Central memory CD8-positive, alpha-beta T cell (primary cell): ENCODE measurements at places on chromosomes 3 and 15.

GRCh38 chr3:176651622-176652021 is 545.7 kb downstream of the TBL1XR1 start:
- no peak overlapping the region for H3K4me3 ChIP-seq
- no peaks in the 10 kb centered on the region for H3K27me3 ChIP-seq
- no peak for DNase-seq
- H3K36me3 ChIP-seq = no peaks in the 10 kb centered on the region
- H3K4me1 ChIP-seq = no peaks in the 10 kb centered on the region

DNA sequence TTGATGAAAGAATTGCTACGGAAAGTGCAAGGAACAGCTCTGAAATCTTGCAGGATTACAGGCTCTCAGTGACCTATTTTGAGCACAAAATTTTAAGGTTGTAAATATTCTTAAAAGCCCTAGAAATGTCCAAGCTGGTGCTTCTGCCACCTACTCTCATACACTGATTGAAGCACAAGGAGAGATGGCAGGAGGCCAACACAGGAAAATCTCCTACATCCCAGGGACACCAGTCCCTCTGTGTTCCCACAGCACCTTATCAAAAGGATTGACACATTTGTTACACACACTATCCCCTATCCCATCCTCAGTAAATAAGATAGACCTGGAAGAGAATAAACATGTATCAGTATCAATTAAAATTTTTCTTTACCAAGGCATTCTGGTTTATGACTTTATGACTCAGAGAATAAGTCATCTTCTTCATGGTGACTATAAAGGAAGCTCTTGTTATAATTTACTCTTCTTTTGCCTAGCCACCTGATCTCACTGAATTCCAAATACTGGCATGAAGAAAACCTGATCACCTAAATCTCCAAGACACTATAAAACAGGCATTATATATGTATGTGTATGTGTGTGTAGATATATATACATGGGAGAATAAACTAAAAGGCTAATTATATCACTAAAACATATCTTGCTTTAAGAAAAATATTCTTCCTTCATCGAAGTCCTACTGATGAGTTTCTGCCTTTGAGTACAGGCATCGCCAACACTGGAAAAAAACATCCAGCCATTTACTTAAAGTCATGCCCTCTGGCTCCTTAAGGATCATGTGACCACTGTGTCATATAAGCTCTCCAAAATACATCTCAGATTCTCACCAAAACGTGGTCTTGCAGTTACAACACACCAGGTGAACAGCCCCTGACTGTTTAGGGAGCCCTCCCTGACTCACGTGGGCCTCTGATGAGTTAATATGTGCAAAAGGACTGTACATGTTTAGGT is 208.1 kb upstream of the NR2F2 start:
- H3K4me3 ChIP-seq = no peak overlapping the region
- no peaks in the 10 kb centered on the region for H3K4me1 ChIP-seq
- H3K27ac ChIP-seq = no peak overlapping the region
- DNase-seq = no peak
- H3K27me3 ChIP-seq = peaks cover 26% of the 10 kb centered on the region

GRCh38 chr3:167361306-167361705 is 18.8 kb downstream of the ZBBX start:
- no peak overlapping the region for H3K27ac ChIP-seq
- no peak for DNase-seq

GRCh38 chr3:89411201-89411600 is 303.8 kb downstream of the EPHA3 start:
- no peaks in the 10 kb centered on the region for H3K27me3 ChIP-seq
- no peak overlapping the region for H3K4me3 ChIP-seq
- H3K27ac ChIP-seq = no peak overlapping the region
- no peak for DNase-seq
- no peaks in the 10 kb centered on the region for H3K36me3 ChIP-seq
- no peaks in the 10 kb centered on the region for H3K4me1 ChIP-seq

DNA sequence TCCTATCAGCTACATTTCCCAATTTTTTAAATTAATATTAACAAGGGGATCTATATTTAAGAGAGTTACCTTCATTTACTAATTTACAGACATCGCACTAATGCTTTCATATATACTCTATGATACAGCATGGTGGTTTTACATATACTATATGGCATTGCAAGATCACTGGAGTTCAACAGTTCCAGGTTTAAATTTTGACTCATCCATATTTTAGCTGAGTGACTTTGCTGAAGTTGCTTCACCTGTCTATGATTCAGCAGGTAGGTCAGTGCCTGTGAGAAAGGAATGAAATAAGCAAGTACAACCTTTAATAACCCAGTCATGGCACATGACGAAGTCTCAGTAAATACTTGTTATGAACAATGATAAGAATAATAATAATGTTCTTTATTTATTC is 211.1 kb downstream of the P3H2 start:
- DNase-seq = no peak
- H3K27me3 ChIP-seq = peaks cover 22% of the 10 kb centered on the region
- no peaks in the 10 kb centered on the region for H3K36me3 ChIP-seq

GRCh38 chr15:74434263-74435136 is 742 bp upstream of the SEMA7A start:
- DNase-seq = no peak
- H3K27me3 ChIP-seq = no peaks in the 10 kb centered on the region
- peaks cover 54% of the 10 kb centered on the region for H3K4me1 ChIP-seq
- H3K4me3 ChIP-seq = peak overlapping the region; percentile 83
- peaks cover 4% of the 10 kb centered on the region for H3K36me3 ChIP-seq

- no peaks in the 10 kb centered on the region for H3K27me3 ChIP-seq
- peaks cover 4% of the 10 kb centered on the region for H3K36me3 ChIP-seq
- H3K4me1 ChIP-seq = peaks cover 15% of the 10 kb centered on the region
- no peak overlapping the region for H3K4me3 ChIP-seq
These were observed 59.8 kb downstream of the SFMBT1 start for GRCh38 chr3:52986049-52986448.

DNA sequence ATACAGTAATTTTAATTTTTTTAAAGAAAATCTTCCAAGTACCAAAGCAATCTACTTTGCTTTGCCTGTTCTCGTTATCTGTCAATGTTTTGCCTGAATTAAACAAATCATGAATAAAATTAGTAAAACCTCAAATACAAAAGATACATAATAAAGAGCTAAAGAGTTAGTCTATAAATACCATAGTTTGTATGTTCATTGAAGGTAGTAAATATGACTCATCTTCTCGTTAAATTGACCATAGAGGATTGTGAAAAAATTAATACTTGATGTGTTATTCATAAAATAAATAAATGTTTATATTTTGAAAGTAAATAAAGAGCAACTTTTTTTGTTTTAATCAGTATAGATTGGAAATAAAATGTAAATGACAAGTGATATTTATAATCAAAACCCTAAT is 246.5 kb upstream of the PLSCR5 start:
- no peaks in the 10 kb centered on the region for H3K36me3 ChIP-seq
- DNase-seq = no peak
- H3K4me1 ChIP-seq = no peaks in the 10 kb centered on the region
- no peaks in the 10 kb centered on the region for H3K27me3 ChIP-seq

GRCh38 chr3:66554178-66554577 is 53.4 kb upstream of the LRIG1 start:
- H3K27me3 ChIP-seq = peaks cover 16% of the 10 kb centered on the region
- DNase-seq = no peak
- no peak overlapping the region for H3K4me3 ChIP-seq

DNA sequence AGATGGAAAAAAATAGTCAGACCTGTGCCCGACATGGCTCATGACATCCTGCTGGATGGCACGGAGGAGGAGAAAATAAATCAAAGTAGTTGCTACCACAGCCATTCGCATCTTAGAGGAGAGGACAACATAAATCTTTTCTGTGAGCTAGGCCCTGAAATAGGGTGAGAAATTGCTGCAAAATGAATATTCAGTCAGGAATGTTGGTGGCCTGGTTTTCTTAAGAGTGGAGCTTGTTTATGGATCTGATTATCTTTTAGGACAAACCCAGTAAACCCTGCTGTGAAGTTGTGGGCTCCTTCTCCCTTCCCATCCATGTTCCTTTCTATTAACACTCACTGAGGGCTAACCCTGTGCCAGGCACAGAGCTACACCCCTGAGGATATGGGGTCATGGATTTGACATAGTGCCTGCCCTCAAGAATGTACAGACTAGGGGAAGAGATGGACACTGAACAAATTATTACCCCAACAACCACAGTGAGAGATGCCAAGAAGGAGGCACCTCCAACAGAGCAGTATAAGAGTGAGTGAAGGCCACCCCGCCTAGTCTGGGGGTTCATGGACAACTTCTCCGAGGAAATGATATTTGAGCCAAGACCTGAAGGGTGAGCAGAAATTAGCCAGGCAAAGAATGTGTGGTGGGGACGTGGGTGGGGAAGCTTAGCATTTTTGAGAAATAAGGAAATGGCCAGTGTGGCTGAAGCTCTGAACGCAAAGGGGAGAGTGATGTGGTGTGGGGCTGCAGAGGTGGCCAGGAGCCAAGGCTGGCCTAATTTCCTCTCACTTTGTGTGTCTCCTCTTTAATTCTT is 68.9 kb upstream of the ARL8B start:
- H3K27ac ChIP-seq = no peak overlapping the region
- no peak for DNase-seq
- no peaks in the 10 kb centered on the region for H3K27me3 ChIP-seq
- no peaks in the 10 kb centered on the region for H3K4me1 ChIP-seq
- H3K36me3 ChIP-seq = no peaks in the 10 kb centered on the region
- no peak overlapping the region for H3K4me3 ChIP-seq

GRCh38 chr3:64825404-64826120 is 137.8 kb upstream of the ADAMTS9 start:
- H3K4me1 ChIP-seq = no peaks in the 10 kb centered on the region
- no peaks in the 10 kb centered on the region for H3K27me3 ChIP-seq
- no peak overlapping the region for H3K4me3 ChIP-seq
- no peak for DNase-seq

DNA sequence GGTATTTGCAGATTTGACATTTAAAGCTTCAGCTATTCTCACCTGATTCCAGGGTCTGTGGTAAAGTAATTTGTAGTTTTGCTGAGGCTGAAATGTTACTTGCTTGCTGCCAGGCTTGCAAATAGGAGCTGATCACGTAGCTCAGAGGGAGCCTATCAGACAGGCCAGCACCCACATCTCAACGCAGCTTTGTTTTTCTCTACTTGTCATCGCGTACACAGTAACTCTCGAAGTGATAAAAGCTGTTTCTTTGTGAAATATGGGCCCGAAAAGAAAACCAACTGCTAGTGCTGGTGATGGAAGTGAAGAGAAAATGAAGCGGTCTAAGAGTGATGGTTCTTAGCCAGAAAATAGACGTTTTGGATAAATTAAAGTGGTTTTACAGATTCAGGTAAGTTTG is 23.4 kb downstream of the RAB5A start:
- no peak overlapping the region for H3K27ac ChIP-seq
- H3K27me3 ChIP-seq = no peaks in the 10 kb centered on the region
- H3K36me3 ChIP-seq = peaks cover 18% of the 10 kb centered on the region
- H3K4me3 ChIP-seq = no peak overlapping the region
- peaks cover 55% of the 10 kb centered on the region for H3K4me1 ChIP-seq
- DNase-seq = no peak

GRCh38 chr15:76947454-76947853 is 15.9 kb downstream of the RCN2 start:
- H3K27me3 ChIP-seq = no peaks in the 10 kb centered on the region
- H3K4me1 ChIP-seq = peaks cover 12% of the 10 kb centered on the region
- peaks cover 25% of the 10 kb centered on the region for H3K36me3 ChIP-seq
- no peak for DNase-seq
- peak overlapping the region; percentile 1 for H3K27ac ChIP-seq

DNA sequence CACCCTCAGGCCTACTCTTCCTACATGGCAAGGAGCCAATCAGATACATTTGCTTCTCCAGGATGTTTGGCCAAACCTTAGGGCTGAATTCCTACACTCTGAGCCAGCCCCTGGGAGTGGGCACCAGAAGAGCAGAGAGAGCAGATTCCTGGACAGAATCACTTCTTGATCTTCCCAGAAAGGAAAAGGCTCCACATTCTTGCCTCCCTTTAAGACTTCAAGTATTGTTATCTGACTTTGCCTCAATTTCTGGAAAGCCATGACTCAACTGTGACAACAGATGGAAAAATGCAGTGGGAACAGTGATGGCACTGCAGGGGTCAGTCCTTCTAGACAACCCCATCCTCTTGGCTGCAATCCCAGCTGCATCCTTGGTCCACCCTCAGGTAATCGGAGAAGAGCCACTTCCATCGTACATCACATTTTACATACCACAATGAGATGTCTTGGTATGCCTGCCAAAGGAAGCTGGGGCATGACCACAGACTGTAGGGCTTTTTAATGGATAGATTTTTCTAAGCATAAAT is 21.0 kb downstream of the SLCO2A1 start:
- H3K4me3 ChIP-seq = no peak overlapping the region
- H3K27ac ChIP-seq = no peak overlapping the region
- no peaks in the 10 kb centered on the region for H3K36me3 ChIP-seq
- no peak for DNase-seq

GRCh38 chr15:37134699-37135131 is 34.4 kb upstream of the MEIS2 start:
- DNase-seq = no peak
- no peak overlapping the region for H3K27ac ChIP-seq
- H3K36me3 ChIP-seq = no peaks in the 10 kb centered on the region
- H3K4me1 ChIP-seq = no peaks in the 10 kb centered on the region
- H3K4me3 ChIP-seq = no peak overlapping the region

- no peaks in the 10 kb centered on the region for H3K4me1 ChIP-seq
- H3K27ac ChIP-seq = no peak overlapping the region
- H3K27me3 ChIP-seq = peaks cover 11% of the 10 kb centered on the region
- no peaks in the 10 kb centered on the region for H3K36me3 ChIP-seq
These were observed 250.1 kb downstream of the DIPK2A start for GRCh38 chr3:144221761-144222160.

DNA sequence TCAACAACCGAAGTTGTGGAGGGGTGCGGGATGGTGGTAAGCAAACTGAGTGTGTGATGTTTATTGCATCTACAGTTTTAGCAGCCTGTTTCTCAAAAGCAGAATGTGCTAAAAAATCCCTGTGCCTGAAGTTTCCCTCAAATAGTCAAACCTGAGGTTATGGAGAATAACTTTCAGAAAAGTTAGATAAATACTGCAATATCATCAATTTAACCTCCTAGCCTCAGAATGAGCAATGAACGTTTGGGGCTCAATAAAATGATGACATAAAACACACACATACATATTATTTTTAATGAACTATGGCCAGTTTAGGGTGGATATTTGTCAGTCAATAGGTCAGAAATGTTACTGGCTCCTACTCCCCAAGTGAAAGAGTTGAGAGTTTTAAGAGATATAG is 201.6 kb downstream of the SEMA6D start:
- no peak for DNase-seq
- no peaks in the 10 kb centered on the region for H3K4me1 ChIP-seq
- no peak overlapping the region for H3K4me3 ChIP-seq
- H3K27me3 ChIP-seq = no peaks in the 10 kb centered on the region

- DNase-seq = no peak
- peaks cover 2% of the 10 kb centered on the region for H3K36me3 ChIP-seq
- H3K4me3 ChIP-seq = no peak overlapping the region
These were observed 4.1 kb downstream of the PXYLP1 start for GRCh38 chr3:141235661-141236171.

DNA sequence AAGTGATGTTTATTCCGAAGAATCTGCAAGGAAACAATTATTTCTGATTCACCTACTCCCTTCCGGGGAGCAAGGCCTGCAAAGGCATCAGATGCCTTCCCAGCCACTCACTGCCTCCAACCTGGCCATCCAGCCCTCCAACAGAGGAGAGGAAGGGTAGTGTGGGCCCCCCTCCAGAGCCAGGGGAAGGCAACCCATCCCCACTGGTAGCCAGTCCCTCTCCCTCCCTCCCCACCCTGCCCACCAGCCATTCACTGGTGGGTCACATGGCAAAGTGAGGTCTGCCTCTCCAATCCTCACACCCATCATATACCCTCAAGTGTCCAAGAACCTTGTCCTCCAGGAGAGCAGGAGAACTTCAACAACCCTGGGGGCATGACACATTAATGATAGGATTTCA is 2.4 kb upstream of the VIPR1 start:
- H3K36me3 ChIP-seq = peaks cover 8% of the 10 kb centered on the region
- no peak for DNase-seq
- no peak overlapping the region for H3K27ac ChIP-seq
